ENCODE measurements at places on chromosomes 5 and 9.
A peak's percentile ranks its signal among the peaks of the same experiment; 100 is the strongest.

DNA sequence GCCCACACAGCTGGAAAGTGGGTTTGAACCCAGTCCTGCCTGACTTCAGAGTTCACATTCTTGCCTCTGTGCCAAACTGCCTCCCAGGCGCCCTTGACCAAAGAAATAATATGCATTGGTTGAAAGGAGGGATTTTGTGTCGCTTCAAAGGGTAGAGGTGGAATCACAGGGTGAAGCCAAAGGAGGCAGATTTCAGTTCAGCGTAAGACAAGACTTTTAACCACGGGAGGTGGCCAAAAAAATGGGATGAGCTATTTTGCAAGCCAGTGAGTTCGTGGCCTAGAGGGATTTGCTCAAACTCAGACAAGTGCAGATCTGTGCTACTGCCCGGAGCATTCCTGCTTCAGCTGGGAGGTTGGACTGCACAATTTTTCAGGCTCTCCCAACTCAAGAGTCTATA is 57.6 kb upstream of the RANBP3L start:
- no peak for DNase-seq

GRCh38 chr9:94745806-94746540 is 19.5 kb downstream of the AOPEP start:
- DNase-seq, result no peak

DNA sequence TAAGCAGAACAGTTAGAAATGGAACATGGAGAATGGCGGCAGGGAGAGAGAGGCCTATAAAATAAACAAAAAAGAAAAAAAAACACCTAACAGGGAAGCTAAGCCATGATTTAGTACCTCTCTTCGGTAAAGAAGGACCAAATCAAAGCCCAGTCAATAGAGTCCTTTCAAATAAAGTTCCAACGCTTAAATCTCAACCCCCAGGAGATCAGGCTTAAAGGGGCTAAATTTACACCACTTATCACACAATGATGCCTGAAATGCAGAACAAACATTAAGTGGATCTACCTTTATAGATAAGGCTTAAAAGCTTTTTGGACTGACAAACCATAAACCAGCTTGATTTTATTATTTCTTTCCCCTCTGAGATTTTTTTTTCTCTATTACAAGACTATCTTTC is 66.3 kb downstream of the PRELID2 start:
- no peak for DNase-seq

DNA sequence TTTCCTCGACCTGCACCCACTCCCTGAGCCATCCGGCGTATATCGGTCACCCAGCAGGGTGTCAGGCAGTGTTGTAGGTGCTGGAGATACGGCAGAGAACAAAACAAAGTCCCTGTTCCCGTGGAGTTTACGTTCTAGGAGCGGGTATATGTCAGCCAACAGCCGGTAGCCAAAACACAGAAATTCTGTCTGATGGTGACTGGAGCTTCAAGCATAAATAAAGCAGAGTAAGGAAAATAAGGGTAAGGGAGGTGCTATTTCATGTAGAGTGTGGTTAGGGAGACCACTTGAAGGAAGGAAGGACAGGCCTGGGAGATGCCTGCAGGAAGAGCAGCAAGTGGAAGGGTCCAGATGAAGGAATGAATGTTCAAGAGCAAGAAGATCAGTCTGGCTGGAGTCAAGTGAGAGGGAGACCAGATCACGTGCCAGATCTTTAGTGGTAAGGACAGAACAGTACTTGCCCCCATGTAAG is 783 bp upstream of the ZFR start:
- DNase-seq, result no peak

DNA sequence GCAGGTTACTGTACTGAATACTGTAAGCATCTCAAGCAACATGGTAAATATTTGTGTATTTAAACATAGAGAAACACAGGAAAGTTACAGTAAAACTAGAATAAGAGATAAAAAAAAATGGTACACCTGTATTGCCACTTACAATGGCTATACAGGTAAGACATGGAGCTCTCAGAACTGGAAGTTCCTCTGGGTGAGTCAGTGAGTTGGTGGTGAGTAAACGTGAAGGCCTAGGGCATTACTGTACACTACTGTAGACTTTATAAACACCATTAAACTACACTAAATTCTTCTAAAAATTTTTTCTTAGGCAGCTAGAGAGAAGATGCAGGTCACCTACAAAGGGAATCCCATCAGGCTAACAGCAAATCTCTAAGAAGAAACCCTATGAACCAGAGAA is 872.9 kb downstream of the TAF11L14 start:
- DNase-seq, result no peak

DNA sequence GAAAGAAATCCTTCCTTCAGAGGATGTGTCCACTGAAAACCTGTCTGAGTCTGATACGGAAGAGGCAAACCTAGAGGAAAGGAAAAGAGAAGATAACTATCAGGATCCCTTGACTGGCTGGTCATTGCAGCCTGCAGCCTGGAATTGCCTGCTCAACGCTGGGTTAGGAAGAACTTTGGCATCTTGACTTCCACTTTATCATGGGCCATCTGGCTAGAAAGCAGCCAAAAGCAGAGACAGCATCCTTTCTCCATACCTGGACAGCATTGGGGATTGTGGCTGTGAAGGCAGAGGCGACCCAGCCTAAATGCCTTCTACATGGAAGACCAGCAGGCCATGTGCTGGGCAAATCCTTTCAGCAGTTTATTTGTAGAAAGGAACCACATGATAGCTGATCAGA is 58.7 kb upstream of the PTPN3 start:
- DNase-seq, result no peak

DNA sequence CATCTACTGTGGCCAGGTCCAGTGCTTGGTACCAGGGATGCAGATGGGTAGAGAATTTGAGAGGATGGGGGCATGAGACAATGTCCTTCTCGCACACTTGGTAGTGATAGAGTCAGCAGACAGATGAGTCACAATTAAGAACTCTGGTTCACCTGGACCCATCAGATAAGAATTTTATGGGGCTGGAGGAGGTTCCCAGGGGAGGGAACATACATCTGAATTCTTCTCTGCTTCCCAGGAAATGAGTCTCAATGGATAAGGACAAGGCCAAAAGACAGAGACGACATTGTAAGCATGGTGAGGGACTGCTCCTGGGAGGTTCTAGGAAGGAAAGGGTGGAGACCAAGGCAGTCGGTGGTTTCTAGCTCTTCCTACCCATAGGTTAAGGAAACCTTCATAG is 5.3 kb downstream of the SLC4A9 start:
- no peak for DNase-seq

DNA sequence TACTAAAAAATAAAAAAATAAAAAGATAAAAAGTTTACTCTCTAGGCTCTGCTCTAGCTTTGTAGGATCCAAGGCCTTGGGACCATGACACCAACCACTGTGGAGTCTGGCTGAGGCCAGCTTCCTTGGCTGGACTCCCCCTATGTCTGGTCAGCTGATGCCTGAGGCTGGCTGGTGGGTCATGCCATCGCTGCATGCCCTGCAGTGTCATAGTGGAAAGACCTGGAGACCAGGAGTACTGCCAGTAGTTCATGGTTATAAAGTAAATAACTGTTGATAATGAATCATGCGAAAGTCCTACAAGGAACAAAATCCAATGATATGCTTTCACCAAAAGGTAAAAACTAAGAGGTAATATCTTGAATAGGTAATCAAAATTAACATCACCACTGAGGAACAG is 43.2 kb downstream of the GARNL3 start:
- peak; percentile 35 for DNase-seq

- DNase-seq, result peak; percentile 86
Measured at GRCh38 chr9:83219154-83219923, 156.4 kb upstream of the RASEF start.

DNA sequence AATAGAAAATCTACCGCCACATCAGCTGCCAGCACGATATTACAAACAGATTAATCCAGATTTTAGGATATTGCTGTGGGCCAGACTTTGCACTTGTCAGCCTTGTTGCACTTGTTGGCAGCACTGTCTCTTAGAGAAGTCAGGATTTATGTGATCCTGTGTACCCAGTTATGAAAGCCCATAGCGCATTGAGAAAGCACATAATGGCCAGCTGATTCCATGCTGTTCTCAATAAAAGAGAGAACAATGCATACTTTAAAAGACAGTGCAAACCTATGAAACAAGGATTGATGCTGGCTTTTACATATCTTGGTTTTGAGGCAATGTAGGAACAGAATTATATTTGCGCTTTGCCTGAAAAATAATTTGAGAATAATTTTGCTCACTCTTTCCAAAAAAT is 140.8 kb downstream of the CEP120 start:
- DNase-seq, result no peak

- DNase-seq, result peak; percentile 89
Measured at GRCh38 chr5:151770383-151771258, 1.1 kb upstream of the G3BP1 start.

DNA sequence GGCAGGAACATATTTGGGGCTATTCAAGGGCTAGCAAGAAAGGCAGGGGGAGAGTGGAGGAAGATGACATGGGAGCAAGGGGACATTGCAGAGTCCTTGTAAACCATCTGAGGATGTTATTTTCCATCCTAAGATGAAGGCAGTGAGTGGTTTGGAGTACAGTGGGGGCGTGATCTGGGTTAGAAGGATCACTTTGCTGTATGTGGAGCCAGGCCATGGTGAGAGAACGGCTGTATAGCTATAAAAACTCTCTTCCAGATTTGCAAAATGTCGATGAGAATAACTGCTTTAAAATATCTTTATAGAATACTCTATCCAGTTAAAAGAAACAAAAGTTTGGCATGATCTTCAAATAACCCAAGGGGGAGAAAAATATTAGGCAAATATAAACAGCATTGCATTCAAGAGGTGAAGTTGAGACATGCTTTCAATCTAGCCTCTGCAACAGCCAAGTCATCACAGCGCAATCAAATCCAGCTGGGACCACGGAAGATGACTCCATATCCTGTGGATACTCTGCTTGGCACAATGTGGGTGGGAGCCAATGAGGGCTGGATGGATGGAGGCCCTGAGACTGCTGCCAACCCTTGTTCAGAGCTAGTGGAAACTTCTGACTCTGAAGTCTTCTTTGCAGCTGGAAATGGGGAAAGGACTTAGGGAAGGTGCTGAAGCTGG is 111.5 kb upstream of the BASP1 start:
- DNase-seq, result peak; percentile 55

- DNase-seq, result peak; percentile 39
Measured at GRCh38 chr5:548256-548655, 24.0 kb upstream of the SLC9A3 start.

DNA sequence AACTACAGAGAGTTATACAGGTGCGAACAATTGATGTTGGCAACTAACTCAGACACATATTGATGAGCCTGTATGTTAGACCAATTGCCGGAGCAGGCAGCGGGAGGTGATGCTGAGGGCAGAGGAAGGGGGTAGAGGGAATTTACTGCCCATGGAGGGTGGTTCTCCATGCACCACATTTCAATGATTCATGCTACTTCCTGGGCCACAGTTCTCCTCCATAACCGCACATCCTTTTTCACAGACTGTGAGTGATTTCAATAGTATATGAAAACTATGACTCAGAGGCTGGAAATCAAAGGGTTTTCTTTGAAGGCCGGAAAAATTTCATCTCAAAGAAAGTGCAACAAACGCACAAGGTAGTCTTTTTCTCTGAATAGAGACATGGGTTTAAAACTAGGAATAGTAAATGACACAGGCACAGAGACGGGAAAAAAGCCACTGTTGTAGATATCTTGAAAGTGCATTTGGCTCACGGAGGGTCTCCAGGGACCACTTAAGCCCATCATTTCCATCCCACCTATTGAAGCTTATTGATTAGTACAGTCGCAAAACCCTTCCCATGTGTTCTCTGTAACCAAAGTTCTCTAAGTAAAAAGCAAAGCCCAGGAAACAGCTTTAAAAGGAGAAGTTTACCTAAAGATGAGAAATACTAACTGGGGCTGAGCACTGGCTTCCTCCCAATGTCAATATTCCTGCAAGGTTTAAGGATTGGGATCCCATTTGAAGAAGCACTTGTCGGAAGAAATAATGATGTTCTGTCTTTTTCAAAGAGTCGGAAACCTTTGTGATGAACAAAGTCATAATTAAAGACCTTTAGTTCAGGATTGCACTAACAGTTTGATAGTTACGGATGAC is 28.0 kb upstream of the ADAM19 start:
- DNase-seq, result no peak

- no peak for DNase-seq
Measured at GRCh38 chr5:138022912-138023311, 10.0 kb downstream of the FAM13B start.

GRCh38 chr9:93111371-93112115 is 15.5 kb downstream of the CARD19 start:
- peak; percentile 45 for DNase-seq

DNA sequence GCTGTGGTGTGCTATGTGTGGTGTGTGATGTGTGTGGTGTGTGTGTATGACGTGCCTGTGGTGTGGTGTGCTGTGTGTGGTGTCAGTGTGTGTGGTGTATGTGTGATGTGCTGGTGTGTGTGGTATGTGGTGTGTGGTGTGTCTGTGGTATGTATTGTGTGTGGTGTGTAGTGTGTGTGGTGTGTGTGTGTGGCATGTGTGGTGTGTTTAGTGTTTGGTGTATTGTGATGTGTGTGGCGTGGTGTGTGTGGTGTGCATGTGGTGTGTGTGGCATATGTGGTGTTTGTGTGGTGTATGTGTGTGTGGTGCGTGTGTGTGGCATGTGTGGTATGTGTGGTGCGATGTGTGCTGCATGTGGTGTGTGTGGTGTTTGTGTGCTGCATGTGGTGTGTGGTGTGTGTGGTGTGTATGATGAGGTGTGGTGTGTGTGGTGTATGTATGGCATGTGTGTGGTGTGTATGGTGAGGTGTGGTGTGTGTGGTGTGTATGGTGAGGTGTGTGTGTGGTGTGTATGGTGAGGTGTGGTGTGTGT is 18.3 kb upstream of the RNU6ATAC start:
- DNase-seq, result no peak

- DNase-seq, result no peak
Measured at GRCh38 chr9:83425240-83425639, 113.0 kb downstream of the FRMD3 start.

DNA sequence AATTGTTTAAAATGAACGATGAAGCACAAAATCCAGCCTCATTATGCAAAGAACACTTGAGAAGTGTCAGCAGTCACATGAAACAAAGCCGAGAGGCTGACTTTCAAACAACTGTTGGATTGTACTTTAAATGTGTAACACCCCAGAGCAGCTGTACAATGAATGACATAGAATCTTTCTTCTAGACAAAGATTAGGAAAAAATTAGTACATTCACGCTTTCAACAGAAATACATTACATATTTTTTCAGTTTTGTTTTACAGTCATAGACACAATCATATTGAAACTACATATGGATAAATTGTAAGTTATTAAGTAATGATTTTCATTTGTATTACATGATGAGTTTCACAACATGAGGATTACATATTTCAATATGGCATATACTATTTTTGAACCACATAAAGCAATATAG is 10.6 kb upstream of the AGXT2 start:
- DNase-seq, result no peak

DNA sequence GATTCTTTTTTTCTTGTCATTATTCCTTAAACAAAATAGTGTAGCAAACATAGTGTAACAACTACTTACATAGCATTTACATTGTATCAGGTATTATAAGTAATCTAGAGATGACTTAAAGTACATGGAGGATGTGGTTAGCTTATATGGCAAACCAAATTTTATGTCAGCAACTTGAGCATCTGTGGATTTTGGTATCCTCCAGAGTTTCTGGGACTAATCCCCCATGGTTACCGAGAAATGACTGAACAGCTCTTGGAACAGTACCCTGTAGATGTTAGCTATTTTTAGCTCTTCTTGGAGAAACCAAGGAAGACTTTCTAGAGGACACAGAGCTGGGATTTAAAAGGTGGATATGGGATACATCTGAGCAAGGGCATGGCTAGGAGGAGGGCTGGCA is 157.6 kb upstream of the KLF4 start:
- no peak for DNase-seq

- DNase-seq, result no peak
Measured at GRCh38 chr5:132002757-132003156, 8.7 kb downstream of the ACSL6 start.

Measured in Right ventricle myocardium superior (tissue), 1 donor.